8988T (cell line): ENCODE measurements at places on chromosomes 6 and 20.

DNA sequence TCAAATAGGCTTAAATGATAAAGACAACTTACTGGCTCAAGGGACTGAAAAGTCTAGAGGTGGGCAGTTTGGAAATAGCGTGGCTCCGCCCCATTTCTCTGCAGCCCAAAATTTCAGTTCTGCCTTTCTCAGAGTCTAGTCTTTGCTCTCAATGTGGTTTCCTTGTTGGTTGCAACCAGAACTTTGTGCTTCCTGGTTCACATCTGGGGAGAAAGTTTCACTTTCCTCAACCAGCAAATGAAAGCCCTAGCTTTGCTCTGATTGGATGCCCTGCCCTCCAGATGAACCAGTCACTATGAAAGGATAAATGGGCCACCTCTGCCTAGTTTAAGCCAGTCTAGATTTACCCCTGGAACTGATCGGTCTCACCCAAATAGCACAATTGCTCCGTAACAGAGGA lies 14.9 kb downstream of the SYCP2L start:
- DNase-seq = no peak

GRCh38 chr6:15911753-15912504 lies 217.0 kb upstream of the MYLIP start:
- DNase-seq = no peak

GRCh38 chr6:142945049-142945445 lies at the start of gene HIVEP2:
HIVEP2 (minus strand) TSS chr6:142945176; CDS start chr6:142774738, 170,438 bp downstream.
- peak; percentile 66 for DNase-seq

GRCh38 chr6:26195924-26196845 lies 109.0 kb downstream of the HFE start:
- DNase-seq = no peak

DNA sequence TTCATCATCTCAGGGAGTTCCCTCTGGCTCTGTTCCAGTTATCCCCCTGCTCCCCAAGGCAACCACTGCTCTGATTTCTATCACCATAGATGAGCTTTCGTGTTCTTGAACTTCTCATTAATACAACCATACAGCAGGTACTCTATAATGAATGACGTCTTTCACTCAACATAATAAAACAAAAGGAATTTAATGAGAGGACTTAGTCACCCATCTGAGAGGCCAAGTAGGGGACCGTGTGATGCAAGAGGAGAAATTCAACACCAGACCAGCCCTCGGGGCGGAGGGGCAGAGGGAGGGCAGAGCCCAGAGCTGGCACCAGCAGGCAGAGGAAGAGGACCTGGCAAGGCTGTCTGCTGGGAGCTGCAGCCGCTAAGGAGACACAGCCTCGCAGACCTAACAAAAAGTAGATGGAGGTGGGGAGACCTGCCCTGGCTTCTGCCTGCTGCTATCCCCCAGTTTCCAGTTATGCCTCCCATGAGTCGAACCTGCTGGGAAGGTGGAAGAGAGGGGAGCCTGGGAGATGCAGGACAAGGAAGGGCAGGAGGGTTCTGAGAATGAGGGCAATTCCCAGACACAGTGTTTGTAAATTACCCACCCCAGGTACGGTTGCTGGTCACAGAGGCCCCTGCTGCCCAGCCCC lies 13.8 kb downstream of the CCN5 start:
- DNase-seq = peak; percentile 84

GRCh38 chr6:20680697-20681165 lies 146.5 kb downstream of the CDKAL1 start:
- no peak for DNase-seq

DNA sequence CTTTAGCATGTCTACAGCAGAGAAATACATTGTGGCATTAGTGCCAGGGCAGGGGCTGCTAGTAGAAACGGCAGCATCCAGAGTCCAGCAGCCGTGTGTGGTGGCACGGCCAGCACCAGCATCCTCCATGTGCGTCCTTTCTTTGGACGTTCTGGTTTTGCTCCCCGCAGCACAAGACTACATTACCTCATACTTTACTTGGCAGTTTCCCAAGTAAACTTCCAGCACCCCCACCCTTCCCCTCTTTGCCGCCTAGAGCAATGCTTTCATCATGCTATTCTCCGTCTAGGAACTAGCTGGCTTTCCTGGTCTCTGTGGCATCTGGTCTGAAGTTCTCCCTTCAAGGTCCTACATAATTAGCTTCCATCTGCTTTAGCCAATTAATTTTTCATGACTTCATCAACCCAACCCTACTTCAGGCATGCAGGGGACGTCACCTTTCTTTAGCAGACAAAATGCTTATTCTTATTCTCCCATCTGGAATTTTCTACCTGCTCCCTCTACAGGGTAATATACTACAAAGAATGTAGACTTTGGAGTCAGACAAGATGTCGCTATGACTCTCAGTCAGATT lies 67.6 kb downstream of the BLOC1S5 start:
- no peak for DNase-seq

- no peak for DNase-seq
Measured at GRCh38 chr6:148972481-148972880, 225.7 kb downstream of the UST start.

GRCh38 chr20:3406481-3407039 lies 909 bp downstream of the DNAAF9 start:
- peak; percentile 22 for DNase-seq

DNA sequence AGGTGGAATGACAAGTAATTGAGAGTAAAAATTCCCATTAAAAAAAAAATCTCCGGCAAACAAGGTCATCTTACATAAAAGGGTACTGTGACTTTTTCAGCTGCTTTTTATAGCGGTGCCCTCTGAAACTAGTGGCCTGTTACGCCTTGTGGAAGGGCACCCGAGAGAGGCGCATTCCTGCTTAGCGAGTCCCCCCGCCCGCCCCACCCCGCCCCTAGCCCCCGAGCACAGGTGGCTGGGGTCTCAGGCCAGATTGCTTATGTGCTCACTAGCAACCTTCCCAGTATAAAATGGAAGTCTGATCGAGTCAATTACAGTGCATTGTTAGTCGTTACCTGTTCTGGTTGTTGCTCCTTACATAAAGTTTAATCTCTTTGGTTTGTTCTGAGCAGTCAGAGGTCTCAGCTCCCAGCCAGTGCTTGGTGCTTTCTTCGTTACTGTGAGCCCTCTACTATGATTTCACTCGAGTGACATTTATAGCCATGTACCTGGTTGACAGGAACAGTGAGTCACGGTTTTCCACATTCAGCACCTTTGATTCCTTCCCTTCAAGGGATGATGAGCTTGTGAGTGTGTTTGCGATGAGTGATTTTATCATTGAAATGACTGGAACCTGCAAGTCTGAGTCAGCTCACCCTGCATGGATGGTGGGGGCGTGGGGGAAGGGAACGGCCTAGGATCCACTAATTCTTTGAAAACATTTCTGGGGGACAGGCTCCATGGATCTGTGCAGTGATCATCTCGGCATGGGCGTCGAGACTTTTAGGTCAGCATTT lies 47.6 kb downstream of the ZDHHC14 start:
- DNase-seq = peak; percentile 38

DNA sequence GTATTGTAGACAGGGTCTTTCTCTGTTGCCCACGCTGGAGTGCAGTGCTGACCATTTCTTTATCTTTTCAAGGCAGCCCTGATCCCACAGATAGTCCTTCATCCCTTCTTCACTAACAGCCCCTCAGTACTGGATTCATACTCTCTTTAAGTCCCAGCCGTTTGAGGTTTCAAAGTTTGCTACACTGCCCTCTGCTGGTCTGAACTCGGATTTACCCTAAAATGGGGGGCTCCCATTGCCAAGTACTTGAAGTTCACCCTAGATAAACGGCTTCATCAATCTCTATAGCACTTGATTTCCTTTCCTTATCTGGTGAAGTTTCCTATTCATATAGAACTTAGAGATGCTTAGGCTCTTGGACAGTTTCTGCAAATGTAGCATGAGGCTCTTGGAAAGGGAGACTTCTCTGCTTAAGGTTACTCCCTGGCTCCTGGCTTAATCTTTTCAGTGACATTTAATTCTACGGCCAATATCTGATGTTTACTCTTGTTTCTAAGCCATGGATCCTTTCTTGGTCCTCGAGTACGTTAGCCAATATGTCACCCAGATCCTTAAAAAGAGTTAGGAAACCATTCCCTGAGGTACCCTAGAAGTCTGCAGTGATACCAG lies 21.4 kb upstream of the PREP start:
- DNase-seq = peak; percentile 18

DNA sequence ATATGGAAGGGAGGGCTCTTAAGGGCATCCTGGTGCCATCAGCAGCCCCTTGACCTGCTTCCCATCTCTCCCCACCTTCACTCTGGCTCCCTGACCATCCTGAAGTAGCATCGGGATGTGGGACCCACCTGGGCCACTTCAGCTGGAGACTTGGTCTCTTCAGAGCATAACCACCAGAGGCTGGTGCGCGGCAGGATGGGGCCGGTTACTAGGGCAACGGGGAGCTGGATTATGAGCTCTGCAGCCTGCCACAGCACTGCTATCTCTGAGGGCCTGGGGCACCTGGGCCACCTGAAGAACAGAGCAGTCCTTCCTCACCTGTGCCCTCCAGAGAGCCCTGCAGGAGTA lies 79.7 kb downstream of the SYNJ2 start:
- no peak for DNase-seq

- no peak for DNase-seq
Measured at GRCh38 chr6:83978324-83978734, 55.2 kb upstream of the MRAP2 start.

- DNase-seq = no peak
Measured at GRCh38 chr6:6942831-6943230, 164.9 kb upstream of the RREB1 start.

GRCh38 chr20:62269378-62269777 lies 31.1 kb downstream of the OSBPL2 start:
- DNase-seq = no peak

- no peak for DNase-seq
Measured at GRCh38 chr20:42295592-42295991, 677.4 kb upstream of the CHD6 start.

DNA sequence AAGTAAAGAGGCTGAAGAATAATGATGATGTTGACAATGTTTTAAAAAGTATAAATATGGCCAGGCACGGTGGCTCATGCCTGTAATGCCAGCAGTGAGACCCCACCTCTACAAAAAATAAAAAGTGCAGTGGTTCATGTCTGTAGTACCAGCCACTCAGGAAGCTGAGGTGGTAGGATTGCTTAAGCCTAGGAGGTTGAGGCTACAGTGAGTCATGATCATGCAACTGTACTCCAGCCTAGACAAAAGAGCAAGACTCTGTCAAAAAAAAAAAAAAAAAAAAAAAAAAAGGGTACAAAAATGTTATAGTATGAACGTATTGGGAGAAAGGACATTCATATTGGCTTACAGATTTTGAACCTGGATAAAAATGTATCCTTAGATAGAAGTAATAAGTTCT lies 543.1 kb upstream of the IRAK1BP1 start:
- DNase-seq = no peak

- no peak for DNase-seq
Measured at GRCh38 chr6:15927531-15928225, 201.2 kb upstream of the MYLIP start.

GRCh38 chr6:30075094-30075789 lies at the start of gene RNF39:
RNF39 (minus strand) TSS chr6:30075769; CDS start chr6:30075585, 184 bp downstream.
- DNase-seq = no peak

- no peak for DNase-seq
Measured at GRCh38 chr6:53752856-53753255, 41.9 kb upstream of the LRRC1 start.

GRCh38 chr6:167119670-167120582 lies 3.0 kb upstream of the CCR6 start:
- DNase-seq = no peak

- no peak for DNase-seq
Measured at GRCh38 chr20:6680441-6680840, 87.0 kb upstream of the BMP2 start.

DNA sequence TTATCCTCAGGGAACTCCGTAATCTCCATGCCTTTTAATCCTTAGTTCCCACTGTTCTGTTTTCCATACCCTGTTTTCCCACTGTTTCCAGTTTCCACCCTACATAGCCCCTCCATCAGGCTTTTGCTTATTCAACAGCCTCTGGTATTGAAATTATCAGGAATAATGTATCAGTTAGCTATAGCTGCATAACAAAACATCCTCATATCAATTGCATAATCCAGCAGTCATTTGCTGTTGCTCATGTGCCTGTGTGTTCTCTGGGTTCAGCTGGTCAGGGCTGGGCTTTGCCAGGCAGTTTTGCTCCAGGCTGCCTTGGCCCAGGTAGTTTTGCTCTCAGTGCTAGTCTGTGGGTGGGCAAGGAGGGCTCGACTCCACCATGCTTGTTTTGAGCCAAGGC lies 94.3 kb upstream of the FOXA2 start:
- no peak for DNase-seq

DNA sequence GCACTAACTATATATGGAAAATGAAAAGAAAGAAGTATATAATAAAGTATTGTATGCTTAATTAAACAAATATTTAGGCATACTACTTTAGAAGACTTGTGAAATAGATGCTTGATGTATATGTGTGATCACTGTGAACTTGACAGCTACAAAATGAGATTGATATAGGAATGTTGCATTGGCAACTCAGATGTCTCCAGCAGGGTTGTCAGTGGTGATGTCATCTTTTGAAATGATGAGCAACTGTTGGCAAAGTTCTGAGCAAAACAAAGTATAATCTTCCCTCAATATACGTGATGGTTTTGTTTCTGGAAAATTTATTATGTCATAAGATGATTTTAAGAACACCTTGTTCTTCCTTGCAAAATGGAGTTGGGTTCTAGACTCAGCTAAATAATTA lies 133.8 kb downstream of the ARID1B start:
- DNase-seq = no peak

- DNase-seq = no peak
Measured at GRCh38 chr6:143773506-143774150, 69.5 kb upstream of the LTV1 start.

- no peak for DNase-seq
Measured at GRCh38 chr6:127182501-127182900, 64.0 kb downstream of the RSPO3 start.

DNA sequence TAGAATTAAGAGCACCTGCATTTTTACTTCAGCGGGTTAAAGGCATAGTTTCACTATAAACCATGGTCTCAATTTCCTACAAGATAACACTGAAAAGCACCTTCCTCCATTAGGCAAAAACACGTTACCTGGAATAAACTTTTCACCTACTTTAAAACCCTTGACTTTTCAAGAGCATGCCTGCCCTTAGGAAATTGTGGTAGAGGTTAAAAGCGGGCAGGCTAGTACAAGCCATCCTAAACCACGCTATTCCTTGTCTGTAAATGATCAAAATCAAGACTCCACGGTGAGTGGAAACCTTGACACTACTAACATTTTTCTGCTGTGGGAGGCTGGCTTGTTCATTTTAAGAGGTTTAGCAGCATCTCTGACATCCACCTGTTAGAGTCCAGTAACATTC lies 43.9 kb downstream of the NR2E1 start:
- no peak for DNase-seq

DNA sequence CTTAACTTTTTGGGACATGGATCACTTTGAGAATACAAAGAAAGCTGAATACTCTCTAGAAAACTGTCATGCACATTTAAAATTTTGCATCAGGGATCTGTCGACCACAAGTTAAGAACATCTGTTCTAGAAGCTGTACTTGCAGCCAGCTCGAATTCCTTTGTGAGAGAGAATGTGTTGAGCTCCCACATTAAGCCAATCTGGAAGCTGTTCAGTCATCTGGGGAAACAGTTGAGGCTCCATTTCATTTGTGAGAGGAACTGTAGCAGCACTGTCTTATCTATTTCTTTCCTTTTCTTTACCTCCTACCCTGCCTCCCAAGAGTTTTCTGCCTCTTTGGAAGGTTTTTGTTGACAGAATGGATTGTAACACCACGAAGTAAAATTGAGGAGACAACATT lies 50.8 kb downstream of the KAT14 start:
- DNase-seq = no peak
